ENCODE measurements at places on chromosomes 13 and 19.

DNA sequence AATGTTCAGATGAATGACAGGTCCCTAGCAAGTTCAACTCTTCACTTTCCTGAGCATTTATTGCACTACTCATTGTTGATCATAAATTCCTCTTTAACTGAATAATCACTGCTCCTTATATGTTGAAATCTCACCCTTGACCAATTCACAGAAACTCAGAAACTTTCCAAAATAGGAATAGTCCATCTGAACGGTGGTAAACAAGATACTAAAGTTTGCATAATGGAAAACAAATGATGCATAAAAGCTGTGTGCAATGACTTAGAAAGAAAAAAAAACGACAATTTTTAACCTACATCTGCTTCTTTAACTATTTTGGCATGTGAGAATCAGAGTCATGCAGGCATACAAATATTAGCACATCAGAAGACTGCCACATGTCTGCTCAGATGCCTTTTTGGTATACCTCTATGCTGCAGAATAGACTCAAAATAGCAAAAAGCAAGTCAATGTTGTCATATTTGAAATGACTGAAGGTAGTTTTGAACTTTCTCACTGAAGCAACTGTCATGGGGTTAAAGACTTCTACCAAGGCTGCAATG lies 34.8 kb downstream of the SLC10A2 start:
- DNase-seq: no peak

DNA sequence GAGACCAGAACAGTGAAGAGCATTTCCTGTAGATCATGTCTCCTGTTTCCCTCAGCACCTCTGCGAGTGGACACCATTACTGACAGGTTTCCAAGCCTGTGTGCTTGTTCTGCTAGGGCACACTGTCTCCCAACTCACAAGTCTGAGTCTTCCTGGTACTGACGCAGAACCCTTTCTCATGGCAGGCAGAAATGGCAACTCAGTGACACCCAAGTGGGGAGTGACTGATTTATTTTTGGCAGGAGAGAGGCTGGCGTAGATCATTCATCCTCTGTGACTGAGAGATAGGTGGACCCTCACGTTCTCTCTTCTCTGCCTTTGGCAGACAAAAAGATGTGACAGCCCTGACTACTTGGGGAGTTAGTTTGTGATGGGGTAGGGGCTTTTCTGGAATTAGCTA lies 183.4 kb downstream of the RFC3 start:
- DNase-seq: no peak

DNA sequence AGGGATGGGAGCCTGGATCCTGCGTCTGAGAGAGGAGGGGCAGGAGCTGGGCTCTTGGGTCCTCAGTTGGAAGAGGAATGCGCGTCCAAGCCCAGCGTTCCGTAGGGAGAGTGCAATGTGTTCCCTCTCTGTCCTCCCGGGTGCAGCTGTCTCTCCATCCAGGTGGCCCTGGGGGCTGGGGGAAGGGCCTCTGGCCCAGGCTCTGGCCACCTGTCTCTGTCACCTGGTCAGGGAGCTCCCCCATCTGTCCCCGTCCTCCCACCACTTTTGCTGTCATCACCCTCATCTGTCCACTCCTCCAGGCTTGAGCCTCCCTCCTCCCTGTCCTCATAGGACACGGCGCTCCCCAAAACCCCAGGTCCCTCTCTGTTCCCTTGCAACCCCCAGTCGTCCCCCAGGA lies 3.7 kb upstream of the SBK2 start:
- DNase-seq: no peak

DNA sequence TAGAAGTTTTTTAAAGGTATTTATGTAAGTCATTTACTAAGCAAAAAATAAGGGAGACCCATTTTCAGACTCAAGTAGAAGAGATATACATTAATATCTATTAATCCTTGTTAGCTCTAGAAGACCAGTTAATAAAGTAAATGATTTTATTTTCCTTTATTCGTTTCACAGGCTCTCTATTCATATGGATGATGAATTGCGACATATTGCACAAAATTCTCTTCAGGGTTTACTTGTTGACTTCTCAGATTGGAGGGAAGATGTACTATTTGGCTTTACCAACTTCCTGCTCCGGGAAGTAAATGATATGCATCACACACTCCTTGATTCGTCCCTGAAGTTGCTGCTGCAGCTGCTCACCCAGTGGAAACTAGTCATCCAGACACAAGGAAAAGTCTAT lies 139.3 kb downstream of the FRY start:
- DNase-seq: no peak

DNA sequence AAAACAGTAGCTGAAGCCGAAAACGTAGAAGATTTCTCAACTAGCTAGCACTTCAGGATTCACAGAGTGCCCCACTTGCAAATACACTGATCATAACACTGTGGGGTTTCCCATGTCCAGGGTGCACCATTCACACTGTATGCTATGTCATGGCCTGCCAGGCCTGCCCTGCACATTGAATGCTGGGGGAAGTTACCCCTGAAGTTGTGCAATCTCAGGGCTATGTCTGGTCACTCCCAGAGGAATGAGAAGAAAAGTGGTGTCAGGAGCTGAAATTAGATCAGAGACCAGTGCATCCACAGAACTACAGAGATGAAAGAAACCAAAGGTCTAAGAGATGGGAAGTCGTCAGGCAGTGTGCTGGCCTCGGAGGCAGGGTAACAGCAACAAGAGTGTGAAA lies 196.8 kb downstream of the RAP2A start:
- no peak for DNase-seq

- no peak for DNase-seq
These were observed 258.6 kb downstream of the ATP8A2 start for GRCh38 chr13:25630329-25630900.

GRCh38 chr19:31553112-31553845 lies 204.0 kb upstream of the TSHZ3 start:
- no peak for DNase-seq

DNA sequence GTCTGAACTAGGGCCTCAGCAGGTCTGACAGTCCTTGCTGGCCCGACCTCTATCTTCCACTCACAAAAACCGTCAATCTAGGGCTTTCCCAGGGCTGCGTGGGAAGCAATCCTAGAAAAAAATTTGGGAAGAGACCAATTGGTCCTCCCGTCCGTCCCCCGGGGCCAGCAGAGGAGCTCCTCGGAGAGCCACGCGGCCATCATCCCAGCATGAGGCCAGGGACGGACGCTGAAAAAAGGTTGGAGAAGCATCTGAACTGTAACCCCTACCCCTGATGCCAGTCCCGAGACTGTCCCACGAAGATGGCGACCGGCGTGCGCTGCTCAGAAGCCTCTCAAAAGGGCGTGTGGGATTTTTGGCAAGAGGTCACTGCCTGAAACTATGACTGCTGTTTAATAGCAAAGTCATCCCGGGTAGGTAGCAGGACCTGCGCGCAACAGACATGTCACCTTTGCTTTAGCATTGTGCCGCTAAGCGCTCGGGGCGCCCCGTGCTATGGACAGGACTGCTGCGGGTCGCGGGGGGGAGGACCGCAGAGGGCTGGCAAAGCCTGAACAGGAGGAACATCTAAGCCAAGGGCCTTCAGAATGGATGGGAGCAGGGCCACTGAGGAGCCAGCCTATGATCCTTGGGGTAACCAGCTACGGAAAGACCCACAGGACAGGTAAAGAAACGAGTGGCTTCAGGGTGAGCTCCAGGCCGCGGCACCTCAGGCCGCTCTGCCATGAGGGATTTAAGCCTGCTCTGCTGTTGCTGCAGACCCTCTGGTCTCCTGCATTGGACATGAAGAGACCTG lies 10.6 kb downstream of the AKAP8 start:
- no peak for DNase-seq

DNA sequence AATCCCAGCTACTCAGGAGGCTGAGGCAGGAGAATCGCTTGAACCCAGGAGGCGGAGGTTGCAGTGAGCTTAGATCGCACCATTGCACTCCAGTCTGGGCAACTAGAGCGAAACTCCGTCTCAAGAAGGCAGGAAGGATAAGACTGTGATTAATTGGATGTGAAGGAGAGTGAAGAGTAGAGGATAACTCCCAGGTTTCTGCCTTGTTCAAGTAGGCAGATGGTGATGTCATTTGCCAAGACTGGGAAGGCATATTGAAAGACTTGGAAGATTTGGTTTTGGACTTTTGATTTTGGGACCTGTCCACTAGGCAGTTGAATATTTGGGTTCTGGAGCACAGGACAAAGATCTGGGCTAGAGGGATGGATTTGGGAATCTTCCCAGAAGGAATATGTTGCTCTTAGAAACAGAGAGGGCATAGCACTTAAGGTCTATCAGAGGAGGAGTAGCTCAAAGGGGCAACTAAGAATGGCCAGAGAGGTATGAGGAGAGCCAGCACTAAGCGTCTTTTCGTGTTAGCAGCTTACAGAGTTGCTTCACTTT lies 20.0 kb downstream of the GARRE1 start:
- no peak for DNase-seq

- DNase-seq: no peak
These were observed 46.8 kb downstream of the FAM124A start for GRCh38 chr13:51269039-51269438.

DNA sequence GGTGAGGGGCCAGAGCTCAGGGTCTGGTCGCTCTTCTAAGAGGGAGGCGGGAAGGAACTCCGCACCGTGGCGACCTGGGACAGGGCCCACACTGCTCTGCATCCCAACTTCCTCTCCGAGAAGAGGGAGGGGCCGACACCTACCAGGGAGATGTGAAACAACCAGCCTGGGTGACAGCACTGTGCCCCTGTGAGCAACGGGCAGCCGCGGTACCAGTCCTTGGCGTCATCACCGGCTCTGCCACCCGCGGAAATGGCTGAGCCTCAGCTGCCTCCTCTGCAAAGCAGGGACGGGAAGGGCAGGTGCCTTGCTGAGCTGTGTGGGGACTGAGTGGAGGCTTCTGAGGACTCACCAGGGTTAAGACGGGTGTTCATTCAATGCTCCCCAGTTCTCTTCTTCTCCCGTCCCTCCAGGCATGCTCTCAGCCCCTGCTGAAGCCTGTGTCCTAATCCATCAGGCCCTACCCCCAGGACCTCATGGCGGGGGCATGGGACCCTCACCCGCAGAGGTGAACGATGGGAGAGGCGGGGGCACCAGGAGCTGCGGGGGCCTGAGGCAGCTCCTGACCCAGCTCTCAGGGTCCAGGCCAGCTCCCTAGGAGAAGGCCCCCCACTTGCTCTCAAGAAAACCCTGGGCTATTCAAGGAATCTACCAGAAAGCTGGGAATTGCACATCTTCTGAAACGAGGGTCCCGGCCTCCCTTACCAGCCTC lies 9.3 kb downstream of the ZNF787 start:
- no peak for DNase-seq

GRCh38 chr13:30846311-30846710 lies 59.8 kb upstream of the MEDAG start:
- DNase-seq: no peak

DNA sequence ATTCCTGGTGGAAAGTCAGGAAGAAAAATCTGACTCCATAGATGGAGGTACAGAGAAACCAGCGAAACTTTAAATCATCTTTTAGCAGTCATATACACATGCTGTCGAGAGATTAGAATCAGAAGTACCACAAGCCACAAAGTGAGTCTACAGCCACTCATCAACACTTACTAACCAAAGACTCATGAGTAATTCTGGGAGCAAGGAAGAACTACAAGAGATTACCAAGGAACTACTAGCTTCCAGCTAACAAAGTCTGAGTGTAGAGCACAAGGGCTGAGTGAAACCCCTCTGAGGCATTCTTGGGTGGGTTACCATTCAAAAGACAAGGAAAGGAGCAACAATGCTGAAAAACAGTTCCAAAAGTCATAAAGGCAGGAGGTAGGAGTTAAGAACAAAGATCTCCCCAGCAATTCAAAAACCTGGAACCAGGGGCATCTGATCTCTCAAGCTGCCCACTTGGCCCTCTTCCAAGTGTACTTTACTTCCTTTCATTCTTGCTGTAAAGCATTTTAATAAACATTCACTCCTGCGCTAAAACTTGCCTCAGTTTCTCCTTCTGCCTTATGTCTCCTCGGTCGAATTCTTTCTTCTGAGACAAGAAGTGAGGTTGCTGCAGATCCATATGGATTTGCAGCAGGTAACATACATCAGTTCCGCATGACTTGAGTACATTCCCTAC lies 13.0 kb downstream of the RBM26 start:
- DNase-seq: no peak

DNA sequence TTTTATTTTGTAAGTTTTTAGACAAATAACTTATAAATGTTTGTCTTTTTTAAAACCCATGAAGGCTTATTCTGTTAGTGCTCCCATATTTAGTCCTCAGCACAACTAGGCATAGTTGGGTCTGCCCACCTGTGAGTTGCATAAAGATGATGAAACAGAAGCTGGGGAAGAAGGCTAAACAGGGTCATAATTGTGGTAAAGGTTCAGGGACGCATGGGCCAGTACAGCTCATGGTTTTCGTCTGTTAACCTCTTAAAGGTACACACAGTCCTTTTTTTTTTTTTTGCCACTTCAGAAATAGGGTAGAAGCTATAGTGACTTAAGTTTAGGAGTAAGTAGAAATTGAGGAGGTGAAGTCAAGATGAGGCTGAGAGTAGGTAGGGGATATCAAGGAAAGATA lies 58.3 kb downstream of the TM9SF2 start:
- DNase-seq: no peak
